ENCODE measurements at places on chromosomes 5 and 9. TPM values are rescaled to one million over a fixed set of nuclear protein-coding genes. Genes with fewer than 3 reads are reported as not detected.

GRCh38 chr5:59760785-59761348 lies 132.7 kb downstream of the PDE4D start:
- DNase-seq = peak; percentile 75

DNA sequence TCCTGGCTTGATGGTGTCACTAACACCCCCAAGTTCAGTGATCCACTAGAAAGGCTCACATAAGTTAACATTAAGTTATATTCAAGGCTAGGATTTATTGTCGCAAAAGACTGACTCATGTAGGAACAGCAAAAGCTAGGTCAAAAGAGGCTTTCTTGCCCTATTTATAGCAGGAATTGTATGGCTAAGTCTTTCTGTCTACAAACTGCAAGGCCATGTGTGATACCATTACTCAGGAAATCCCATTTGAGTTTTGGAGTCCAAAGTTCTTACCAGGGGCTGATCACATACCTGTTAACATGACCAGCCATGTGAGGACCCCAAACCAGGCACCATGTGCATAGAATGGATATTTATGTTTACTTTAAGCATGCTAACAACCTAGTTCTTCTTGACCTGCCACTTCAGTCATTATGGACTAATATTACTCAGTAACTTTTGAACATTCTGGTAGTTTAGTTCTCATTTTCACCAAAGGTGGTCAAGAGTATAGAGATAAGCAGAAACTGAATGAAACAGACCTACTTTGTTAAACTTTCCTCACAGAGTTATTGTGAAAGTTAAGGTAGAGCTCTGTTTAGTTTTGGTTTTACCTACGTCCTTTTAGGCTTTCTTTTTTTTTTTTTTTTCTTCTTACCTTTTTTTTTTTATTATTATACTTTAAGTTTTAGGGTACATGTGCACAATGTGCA lies 281.1 kb downstream of the FER start:
- no peak for DNase-seq

- peak; percentile 10 for DNase-seq
Observed at GRCh38 chr5:110977915-110978314, 93.6 kb upstream of the TSLP start.

DNA sequence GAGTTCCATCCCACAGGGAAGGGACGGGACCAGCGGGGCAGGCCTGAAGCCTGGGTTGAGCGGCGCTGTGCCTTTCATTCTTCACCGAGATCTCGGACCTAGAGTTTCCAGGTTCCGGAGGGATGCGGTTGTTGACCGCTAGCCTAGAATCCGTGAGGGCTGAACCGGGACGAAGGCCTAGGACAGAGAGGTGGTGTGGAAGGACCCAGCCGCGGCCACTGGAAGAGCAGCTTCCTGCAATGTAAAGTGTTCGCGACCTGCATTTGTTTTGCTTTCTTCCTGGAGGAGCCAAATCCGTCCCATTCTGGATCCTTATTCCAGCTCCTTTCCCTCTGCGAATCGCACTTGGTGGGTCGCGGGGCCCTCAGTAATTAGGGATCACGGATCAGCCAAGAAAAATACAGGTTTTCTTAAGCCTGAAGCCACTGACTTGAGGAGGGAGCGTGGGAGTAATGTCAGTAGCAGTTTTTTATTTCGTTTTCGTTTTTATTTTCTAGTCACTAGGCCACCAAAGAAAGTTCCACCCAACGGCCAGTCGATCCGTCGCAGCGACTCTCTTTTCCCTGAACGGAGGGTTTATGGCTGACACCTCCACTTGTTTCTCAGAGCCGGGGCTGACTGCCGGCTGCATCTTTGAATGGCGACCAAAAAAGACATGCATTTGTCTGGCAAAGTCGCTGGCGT lies 48.6 kb downstream of the ANXA2R start:
- peak; percentile 49 for DNase-seq

DNA sequence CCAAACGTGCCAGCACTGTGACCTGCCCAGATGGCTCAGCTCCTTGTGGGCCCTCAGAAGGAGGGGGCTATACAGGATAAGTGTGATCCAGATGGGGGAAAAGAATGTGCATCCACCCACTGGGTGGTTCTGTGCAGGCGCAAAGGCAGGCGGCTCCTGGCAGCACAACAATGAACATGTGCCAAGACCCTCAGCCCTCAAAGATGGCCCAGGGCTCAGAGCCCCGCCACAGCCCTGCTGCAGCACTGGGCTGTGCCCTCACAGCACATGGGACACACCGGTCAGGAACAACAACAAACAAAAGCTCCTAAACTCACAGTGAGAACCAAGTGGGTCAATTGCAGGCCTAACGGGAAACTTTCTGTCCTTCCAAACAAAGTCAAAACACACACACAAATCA lies 4.7 kb downstream of the SEMA4D start:
- no peak for DNase-seq

DNA sequence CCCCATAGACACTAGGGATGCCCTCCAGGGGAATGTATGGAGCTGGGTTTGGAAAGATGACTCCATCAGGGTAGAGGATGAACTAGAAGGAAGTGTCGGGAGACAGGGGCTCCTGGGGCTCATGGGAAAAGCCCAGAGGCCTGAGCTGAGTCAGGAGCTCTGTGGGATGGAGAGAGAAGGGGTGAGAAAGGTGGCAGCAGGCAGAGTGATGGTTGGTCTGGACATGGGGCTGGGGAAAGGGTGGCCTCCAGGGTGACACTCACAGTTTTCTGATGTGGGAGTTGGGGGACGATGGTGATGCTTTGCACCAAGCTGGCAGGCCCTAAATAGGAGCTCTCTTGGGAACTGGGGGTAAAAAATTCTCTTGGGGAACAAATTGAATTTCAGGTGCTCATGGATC lies 213.5 kb upstream of the MVB12B start:
- no peak for DNase-seq

- DNase-seq = peak; percentile 51
Observed at GRCh38 chr5:61202213-61202612, 39.9 kb upstream of the SMIM15 start.

DNA sequence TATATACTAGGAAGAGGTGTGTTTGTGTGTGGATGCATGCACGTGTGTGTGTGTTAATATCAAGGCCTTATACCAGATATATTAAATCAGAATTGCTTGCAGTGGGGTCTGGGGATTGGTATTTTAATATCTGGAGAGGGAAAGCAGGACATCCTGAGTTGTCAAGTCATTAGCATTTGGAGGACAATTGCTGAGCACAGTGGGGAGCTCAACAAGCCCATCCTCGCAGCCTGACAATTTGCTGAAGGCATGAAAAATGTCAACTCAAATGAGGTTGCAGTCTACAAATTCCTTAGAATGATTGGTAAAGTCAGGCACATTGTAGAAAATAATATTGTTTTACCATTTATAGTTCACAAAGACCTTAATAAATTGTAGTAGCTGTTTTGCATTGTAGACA lies 627.4 kb downstream of the LRRC70 start:
- no peak for DNase-seq

DNA sequence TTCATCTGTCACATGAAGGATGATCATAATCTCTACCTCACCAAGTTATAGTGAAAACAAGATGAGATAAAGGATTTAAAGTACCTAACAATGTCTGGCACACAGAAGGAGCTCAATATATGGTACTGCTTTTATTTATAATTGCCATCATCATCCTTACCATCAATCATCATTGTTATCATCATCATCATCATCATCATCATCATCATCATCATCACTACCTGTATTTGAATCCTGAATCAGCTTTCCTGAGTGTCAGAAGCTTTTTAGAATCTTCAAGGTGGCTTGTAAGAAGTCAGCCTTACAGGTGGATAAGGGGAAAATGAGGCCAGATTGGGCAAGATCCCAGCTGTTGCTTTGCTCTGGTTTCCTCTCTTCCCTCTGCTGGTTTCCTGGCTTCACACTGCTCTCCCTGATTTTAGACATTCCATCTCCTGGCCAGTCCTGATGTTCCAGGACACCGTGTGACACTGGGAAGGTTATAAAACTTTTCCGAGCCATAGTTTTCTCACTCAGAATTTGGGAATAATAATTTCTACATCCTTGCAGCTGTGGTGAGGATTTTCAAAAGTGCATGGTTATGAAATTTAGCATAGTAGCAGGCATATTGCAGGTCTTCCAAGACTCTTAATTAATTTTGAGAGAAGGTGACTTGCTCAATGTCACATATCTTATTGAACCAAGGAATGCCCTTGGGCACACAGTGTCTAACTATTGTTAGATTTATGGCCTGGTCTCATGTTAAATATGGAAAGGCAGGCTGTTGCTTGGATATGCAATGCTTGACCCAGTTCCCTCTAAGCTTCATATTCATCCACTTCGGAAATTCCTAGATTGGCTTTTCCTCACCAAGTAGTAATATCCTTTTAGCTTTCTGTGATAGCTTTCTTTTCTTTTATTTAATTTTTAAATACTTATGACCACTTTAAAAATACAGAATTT lies 160.7 kb downstream of the TMEM38B start:
- no peak for DNase-seq

- peak; percentile 26 for DNase-seq
Observed at GRCh38 chr5:107247427-107247826, 423.3 kb downstream of the EFNA5 start.

- DNase-seq = no peak
Observed at GRCh38 chr5:175382171-175382570, 61.8 kb downstream of the DRD1 start.

GRCh38 chr5:72145348-72145747 lies 38.1 kb downstream of the MAP1B start:
- no peak for DNase-seq

DNA sequence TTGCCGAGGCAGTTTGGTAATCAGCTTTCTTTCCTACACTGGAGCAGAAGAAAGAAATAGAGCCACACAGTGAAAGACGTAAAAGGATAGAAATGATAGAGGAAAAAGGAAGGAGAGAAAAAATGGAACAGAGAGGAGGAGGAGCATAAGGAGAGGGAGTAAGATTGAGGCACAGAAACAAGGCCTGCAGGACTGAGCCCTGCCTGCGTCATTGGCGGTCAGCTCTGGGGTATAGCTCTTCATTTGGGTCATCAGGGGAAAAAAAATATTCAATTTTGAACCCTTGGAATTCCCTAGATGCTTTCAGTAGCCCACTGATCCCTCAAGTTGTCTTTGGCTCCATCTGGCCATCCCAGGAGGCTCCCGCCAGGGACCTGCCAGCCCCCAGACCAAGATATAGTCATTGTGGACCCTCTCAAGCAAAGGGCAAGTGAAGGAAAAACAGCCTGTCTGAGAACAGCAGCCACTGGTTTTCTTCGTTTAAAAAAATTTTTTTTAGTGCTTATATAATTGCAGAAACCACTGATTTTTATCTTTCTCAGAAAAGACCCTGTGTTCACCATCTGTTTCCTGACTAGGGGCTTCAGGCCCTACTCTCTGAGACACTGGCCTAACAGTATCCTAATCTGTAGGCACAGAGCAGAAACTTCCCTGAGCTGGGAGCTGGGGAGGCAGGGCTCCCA lies 31.3 kb upstream of the MATR3 start:
- no peak for DNase-seq

DNA sequence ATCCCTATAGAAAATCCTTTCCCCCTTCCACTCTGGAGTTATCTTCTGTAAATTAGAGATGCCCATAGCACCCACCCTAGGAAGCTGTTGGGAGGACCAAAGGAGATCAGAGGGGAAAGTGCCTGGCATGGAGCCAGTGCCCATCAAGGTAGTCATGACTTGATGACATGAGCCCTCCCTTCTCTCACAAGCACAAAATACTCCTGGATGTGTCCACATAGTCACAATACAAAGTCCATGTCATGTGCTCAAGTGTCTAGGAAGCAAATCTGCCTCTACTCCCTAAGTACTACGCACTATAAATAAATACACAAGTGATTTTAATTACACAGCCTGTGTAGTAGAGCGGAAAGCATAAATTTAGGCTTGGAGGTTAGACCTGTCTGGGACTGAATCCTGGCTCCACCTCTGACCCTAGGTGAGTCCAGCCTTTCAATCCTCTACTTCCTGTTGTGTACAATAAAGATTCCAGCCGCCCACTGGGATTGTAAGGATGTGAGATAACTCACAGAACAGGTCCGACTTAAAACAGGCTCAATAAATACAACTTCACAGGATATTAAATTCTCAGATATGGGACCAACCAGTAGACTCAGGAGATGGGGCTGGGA lies 30.6 kb downstream of the TTC39B start:
- no peak for DNase-seq

GRCh38 chr9:95880021-95880690 lies 4.7 kb downstream of the ERCC6L2 start:
- DNase-seq = peak; percentile 67

DNA sequence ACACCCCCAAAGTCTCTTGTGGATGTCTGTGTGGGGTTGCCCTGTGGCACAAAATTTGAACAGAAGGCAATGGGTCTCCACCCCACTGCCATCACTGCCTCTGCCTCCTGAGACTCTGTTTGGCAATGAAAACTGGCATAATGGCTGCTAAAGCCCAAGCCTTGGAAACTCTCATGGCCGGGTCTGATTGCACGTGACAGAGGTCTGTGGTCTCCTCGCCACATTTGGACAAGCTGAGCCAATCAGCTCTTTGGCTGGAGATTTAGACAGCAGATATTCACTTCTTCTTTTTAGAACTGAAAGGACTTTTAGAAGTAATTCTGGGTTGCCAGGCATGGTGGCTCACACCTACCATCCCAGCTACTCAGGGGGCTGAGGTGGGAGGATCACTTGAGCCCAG lies 5.5 kb downstream of the GGTA1 start:
- DNase-seq = no peak

DNA sequence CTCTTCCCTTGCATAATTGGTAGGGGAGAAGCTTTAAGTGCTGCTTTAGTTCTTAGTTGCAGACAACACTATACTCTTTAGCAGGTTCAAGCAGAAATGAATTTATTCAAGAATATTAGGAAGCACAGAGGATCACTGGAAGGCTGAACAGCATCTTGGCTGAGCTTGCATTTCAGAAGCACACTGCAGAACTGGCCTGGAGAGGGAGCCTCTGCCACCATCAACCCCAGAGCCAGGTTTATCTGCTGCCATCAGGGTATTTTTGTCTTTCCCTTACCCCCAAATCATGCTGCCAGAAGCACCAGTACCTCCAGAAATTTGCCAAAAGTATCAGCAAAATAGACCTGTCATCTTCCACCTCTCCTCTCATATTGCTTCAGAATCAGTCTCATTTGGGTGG lies 440.7 kb downstream of the DMAC1 start:
- no peak for DNase-seq

GRCh38 chr9:132739710-132740310 lies 69.5 kb downstream of the GTF3C4 start:
- DNase-seq = no peak

NTNG2 gene
- total RNA-seq = 2.1 TPM

SHOC1 gene
- total RNA-seq = under 0.01 TPM

GABRB2 gene
- under 0.01 TPM for total RNA-seq

EPB41L4A gene
- 0.51 TPM for total RNA-seq

PCDHB15 gene
- total RNA-seq = 1.8 TPM

FAM153A gene
- not detected for total RNA-seq

ANXA2R gene
- total RNA-seq = 3.1 TPM

RCL1 gene
- 14.5 TPM for total RNA-seq

SYK gene
- not detected for total RNA-seq

ALDOB gene
- not detected for total RNA-seq

FGF1 gene
- 0.77 TPM for total RNA-seq

ITK gene
- total RNA-seq = not detected

PHF24 gene
- 0.17 TPM for total RNA-seq

ADGRV1 gene
- total RNA-seq = 0.17 TPM

SPATA31E1 gene
- not detected for total RNA-seq
